ENCODE measurements at places on chromosomes 13 and 19.
A peak's percentile ranks its signal among the peaks of the same experiment; 100 is the strongest.

DNA sequence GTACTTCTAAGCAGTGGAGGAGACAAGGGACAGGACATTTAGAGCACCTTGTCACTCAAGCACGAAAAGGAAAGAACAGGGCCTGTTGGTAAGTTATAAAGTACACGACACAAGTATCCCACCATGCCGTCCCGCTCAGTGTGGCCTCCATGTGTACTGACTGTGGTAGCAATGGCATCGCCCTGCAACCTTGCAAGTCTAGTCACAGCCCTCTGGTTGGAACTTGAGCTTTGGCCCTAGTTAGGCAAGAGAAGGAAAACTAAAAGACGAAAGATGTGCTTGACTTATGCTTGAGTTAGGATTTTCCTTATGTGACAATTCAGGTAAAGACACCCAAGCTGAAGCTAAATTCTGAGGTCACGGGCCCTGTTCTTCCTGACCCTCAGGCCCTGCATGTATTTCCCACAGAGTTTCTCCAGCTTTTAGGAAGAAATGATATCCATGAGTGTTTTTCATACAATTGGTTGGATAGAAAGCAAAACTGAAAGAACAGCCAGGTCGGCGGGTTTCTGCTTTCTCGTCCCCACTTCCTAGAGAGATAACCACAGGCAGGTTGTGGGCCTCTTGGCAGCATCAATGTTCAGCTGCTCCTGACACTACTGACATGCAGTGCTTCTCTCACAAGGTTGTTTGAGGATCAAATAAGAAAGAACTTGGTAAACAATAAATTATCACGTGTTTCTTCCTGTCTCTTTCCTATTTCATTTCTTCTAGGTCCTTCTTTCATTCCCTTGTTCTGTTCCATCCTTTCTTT is 216.2 kb downstream of the IRS2 start:
- DNase-seq: no peak

- no peak for DNase-seq
These were observed 178.5 kb downstream of the PRR20E start for GRCh38 chr13:57345526-57345925.

DNA sequence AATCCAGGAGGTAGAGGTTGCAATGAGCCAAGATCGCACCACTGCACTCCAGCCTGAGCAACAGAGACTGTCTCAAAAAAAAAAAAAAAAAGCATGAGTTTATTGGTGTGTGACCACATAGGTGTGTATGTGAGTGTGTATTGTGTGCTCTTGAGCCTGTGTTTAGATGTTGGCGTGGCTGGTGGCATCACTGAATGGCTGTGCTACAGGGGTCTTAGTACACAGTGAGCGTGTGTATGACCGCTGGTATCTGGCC is 2.5 kb downstream of the SLC1A5 start:
- no peak for DNase-seq

DNA sequence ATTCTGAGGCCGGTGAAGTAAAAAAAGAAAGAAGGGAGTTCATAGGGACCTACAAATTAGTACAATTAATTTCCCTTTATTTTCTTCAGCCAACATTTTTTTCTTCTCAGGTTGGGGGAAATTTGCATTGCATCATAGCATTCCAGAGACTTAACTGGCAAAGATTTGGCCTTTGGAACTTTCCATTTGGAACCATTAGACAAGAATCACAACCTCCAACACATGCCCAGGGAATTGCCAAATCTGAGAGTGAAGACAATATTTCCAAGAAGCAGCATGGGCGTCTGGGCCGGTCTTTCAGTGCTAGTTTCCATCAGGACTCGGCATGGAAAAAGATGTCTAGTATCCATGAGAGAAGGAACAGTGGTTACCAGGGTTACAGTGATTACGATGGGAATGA is 6.4 kb upstream of the ERCC5 start:
- DNase-seq: no peak

GRCh38 chr19:14673088-14673487 is 1.6 kb downstream of the ADGRE3 start:
- no peak for DNase-seq

DNA sequence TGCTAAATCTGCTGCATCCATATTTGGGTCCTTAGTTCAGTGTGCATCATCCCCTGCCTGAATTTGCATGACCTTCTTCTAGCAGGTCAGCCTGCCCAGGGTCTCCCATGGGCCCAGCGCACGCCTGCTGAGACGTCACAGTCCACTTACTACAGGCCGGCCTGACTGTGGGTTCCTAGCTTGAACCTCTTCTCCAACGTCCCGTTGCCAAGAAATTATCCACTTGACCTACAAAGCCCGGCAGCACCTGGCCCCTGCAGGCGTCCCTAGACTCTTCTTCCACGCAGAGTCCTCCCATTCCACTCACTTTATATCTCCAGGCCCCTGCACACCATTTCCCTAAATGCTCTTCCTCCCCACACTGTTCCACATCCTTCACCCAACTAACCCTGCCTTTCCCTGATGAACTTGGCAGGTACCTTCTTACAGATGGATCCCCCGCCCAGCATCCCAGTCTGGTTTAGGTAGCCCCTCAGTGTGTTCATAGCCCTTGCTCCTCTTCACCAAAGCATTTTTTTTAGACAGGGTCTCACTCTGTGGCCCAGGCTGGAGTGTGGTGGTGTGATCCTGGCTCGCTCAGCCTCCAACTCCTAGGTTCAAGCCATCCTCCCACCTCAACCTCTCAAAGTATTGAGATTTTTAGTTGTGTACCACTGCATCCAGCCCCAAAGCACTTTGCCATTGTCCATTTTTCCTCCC is 155.0 kb upstream of the SOX1 start:
- no peak for DNase-seq

GRCh38 chr13:32407854-32408253 is 20.1 kb downstream of the N4BP2L1 start:
- no peak for DNase-seq

- DNase-seq: no peak
These were observed 64.1 kb downstream of the TPT1 start for GRCh38 chr13:45276913-45277312.

GRCh38 chr19:42452590-42452989 is 9.8 kb upstream of the CXCL17 start:
- no peak for DNase-seq

DNA sequence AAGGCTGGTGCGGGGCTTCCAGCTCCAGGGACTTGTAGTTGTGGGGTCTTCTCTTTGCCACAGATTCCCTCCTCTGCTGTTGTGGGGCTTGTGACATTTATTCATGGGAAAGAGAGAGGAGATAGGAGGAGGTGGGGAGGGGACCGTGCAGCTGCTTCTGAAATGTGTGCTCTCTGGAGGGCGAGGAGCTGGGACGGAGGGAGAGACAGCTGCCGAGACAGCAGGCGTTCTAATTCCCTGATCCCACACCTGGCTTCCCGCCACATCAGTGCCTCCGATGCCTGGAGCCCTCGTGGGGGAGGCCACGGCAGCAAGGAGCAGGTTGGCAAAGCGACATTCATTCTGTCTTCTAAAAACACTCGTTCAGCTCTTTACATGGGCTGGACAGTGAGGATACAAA is 164.4 kb downstream of the USP12 start:
- peak; percentile 29 for DNase-seq

GRCh38 chr19:33409906-33410685 is 36.6 kb downstream of the CEBPG start:
- DNase-seq: no peak

DNA sequence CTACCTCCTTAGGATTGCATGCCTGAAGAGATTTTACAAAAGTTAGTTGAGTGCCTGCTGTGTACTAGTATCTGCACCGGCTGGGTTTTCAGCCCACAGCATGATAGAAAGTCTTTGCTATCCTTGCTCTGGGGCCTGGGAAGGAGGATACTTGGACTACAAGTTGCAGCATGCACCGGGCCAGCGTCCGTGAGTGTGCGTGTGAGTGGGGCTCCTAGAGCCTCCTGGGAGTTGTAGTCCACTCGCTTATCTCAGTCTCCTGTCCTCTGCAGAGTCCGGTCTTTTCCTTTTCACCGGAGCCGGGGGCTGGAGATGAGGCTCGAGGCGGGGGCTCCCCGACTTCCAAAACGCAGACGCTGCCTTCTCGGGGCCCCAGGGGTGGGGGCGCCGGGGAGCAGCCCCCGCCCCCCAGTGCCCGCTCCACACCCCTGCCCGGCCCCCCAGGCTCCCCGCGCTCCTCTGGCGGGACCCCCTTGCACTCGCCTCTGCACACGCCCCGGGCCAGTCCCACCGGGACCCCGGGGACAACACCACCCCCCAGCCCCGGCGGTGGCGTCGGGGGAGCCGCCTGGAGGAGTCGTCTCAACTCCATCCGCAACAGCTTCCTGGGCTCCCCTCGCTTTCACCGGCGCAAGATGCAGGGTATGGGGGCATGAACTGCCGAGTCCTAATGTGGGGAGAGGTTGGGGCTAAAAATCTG is 20.6 kb downstream of the BRSK1 start:
- peak; percentile 74 for DNase-seq

- peak; percentile 82 for DNase-seq
These were observed 422 bp upstream of the MTUS2 start for GRCh38 chr13:28819735-28820098.

- no peak for DNase-seq
These were observed 315.2 kb downstream of the ATP8A2 start for GRCh38 chr13:25686831-25687470.

DNA sequence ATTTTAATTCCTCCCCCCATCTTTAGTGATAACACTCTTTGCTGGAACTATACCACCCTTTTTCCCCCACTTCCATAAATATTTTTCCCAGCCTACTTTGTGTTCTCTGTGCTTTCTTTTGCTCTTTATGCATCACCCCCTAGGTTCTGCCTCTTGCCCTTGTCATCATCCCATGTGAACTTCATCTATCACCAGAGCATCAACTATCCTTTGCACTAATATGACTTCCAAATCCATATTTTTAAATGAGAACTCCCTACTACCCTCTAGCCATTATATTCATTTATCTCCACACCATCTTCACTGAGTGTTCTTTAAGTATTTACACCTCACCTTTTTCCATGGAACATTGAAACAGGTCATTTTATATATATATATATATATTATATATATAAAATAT is 452.7 kb downstream of the FOXO1 start:
- DNase-seq: no peak

GRCh38 chr19:19627621-19628500 is at the start of gene LPAR2:
LPAR2 (minus strand) TSS chr19:19628220; CDS start chr19:19627275, 945 bp downstream.
- no peak for DNase-seq

DNA sequence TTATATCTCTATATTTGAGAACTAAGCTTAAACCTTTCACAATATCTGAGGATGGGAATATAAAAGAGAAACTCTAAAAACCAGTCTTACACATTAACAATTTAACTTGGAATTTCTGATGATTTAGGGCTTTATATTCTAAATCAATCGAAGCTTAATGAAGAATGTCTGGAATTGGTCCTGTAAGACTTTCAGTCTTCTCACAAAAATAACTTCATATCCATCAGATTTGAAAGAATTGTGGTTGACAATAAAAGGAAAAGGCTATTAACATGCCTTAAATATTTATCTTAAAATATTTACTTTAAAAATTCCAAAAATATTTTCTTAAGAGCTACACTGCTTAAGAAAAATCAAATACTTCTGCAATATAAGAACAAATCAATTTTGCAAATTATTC is 27.3 kb downstream of the MYCBP2 start:
- no peak for DNase-seq

DNA sequence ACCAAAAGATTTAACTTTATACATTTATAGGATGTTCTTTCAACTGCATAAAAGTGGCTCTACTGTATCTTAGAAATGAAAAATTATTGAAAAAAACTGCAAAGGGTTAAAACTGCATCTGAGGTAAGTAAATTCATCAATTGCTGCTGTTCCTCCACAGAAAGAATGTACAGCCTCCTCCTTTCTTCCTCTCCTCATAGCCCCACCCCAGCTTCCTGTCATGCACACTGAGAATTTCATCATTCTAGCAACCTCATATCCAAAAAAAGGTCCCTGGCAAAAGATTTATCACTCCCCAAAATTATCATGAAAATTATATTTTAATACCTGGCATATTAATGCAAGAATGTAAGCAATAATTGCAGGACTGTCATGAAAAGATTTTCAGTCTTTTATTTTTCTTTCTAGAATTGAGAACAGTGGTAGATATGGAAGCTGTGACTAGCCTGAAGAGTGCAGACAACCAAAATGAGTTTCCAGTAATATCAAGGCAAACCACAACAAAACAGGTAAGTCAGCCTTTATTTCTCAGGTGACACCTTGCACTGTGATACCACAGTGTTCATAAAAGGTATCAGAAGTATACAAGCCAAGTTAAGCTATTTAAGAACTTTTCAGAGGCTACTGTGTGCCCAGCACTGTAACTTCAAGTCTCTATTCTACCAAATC is 110.8 kb downstream of the SUCLA2 start:
- no peak for DNase-seq

DNA sequence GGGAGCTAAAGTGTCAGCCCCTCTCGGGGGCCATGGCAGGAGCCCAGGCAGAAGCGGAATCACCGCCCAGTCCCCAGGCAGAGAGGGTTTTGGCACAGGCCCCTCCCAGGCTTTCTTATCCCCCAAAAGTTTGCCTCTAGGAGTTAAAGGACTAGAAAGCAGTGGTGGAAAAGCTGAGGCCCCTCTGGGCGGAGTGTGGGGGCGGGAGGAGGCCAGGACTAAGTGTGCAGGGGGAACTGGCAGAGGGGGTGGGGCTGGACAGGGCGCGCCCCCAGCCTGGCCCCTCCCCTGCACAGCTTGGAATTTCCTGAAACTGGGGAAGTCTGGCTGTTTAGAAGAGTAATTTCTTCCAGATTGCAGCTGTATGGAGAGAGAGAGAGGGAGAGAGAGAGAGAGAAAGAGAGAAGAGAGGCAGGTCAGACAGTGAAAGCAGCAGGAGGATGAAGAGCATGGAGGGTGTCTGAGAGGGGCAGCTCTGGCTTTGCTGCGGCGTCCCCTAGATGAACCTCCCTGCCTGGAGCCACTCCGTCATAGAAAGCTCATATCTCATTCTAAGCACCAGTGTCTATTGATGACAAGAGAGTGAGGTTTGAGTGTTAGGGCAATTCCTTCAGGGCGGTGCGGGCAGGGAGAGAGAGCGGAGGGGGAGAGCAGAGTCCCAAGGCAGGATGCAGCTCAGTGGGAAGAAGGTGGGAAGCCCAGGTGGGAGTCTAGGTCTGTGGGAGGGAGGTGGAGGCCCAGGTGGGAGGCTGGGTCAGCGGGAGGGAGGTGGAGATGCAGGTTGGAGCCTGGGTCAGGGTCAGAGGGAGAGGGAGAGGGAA is at the start of gene CDC42EP5:
Gene CDC42EP5, minus strand, starts transcription at position 226 of the 821 bp plus-strand sequence. CDS start 7,749 bp downstream, outside the sequence.
- no peak for DNase-seq

GRCh38 chr13:51959773-51960172 is 51.5 kb downstream of the ATP7B start:
- no peak for DNase-seq

GRCh38 chr19:41882568-41883462 is at the start of gene ARHGEF1:
ARHGEF1 (plus strand) TSS chr19:41883184; CDS start chr19:41888083, 4,899 bp downstream.
- no peak for DNase-seq

DNA sequence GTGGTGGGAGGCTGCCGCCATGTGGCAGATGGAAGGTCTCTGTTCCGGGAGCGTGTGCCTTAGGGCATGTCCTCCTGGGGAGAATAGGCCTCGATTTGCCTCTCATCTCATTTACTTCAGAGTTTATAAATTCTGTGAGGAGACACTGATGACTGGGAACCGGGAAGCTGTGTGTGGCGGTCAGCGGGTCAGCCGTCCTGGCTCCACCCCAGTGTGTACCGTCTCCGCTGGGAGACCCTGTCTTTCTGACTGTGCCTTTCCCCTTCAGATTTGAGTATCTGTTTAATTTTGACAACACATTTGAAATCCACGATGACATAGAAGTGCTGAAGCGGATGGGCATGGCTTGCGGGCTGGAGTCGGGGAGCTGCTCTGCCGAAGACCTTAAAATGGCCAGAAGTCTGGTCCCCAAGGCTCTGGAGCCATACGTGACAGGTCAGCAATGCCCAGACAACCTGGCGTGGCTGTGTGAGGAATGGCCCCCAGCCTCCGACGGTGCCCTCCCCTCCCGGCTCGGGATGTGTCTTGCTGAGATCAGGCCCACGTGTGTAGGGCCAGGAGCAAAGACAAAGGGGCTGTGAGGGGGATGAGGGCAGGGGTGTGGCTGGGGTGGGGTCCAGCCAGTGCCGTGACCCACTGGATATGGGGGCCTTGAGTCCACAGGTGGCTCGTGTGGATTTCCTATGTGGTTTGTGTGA is 21.6 kb downstream of the ATP4B start:
- DNase-seq: peak; percentile 1

All from BE2C (cell line).